ENCODE measurements at places on chromosomes 3 and 15. TPM values are rescaled to one million over a fixed set of nuclear protein-coding genes. Genes with fewer than 3 reads are reported as not detected.

Gene STRC
- not detected for total RNA-seq

GRCh38 chr15:64813075-64813474, 12.4 kb downstream of the PIF1 start:
- peak; percentile 17 for DNase-seq

Gene DHFR2
- total RNA-seq: 4.0 TPM

Gene PRSS50
- not detected for total RNA-seq

DNA sequence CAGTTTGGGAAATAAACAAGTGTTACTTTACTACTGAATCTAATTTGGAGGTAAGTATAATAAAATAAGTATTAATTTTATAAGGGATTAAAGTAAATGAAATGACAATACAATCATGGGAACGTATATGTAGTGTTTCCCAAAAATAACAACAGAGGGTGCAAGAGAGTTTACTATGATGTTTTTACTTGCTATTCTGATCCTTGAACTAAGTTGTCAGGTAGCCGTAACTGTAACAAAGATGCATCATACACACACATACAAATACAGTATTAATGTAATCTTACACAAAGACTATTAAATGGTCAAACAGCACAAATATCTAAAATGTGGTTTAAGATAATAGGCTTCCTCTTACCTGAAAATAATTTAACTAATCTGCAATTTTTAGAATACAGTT, 311.4 kb downstream of the TBC1D5 start:
- DNase-seq: peak; percentile 28

DNA sequence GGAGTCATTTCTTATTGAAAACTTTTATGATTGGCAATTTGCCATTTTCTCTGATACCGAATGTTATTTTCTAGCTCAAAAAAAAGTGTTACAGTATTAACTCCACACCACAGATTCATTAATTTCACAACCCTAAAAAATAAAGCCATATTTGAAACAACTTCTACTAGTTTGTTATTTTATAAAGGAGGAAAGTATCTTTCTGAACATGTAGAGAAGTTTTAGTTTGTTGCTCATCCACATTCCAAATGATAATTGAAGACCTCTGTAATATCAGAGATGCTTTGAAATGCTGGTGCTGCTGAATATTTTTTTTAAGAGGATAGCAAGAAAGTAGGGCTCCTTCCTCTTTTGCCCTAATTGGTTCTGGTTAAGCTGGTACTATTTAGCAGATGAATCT, 1.9 kb downstream of the VGLL3 start:
- no peak for DNase-seq

DNA sequence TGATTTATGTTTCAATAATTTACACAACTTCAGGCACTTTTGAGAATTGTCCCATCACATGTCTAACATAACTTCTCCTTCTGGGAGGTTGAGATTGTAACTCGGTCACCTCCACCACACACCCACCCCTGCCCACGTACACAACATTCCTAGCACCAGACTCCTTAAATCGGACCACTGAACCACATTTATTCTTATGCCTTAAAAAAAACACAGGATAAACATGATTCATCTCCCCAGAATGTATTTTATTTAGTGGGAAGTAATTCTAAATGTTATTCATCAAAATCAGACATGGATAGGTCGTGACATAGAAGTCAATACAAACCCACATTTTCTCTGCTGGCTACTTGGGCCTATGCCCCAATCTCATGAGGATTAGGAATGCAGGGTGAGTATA, 3.0 kb downstream of the SNTN start:
- peak; percentile 74 for DNase-seq

DNA sequence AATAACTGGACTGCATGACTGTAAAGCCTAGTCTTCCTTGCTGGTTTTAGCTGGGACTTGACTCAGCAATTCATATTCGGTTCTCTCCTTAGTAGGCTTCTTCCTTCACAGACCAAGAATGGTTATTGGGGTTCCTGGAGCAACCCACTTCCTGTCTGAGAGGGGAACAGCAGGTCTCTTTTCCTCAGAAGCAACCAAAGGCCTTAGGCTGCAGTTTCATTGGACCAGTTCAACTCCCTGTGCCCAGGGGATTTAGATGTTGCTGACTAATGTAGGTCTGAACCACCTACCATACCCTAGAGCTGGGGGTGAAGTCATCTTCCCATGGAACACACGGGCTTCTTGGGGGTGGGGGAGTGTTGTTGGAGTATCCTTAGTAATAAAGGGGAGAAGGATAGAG, 84.0 kb upstream of the SKOR1 start:
- peak; percentile 56 for DNase-seq

Gene LDHAL6B
- not detected for total RNA-seq

Gene COMMD2
- 50.9 TPM for total RNA-seq

DNA sequence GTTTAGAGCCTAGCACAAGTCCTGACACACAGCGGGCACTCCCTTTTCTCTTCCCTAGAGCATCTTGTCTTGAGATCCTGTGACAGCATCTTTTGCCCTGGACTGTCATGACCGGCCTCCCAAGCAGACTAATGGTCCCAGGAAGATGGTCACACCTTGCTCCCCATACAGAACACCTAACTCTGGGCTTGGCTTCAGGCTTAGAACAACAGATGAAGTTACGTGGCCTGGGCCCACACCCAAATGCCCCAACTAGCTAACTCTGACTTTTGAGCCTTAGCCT, 781 bp upstream of the IP6K1 start:
- no peak for DNase-seq

Gene PCNP
- total RNA-seq: 68.6 TPM

DNA sequence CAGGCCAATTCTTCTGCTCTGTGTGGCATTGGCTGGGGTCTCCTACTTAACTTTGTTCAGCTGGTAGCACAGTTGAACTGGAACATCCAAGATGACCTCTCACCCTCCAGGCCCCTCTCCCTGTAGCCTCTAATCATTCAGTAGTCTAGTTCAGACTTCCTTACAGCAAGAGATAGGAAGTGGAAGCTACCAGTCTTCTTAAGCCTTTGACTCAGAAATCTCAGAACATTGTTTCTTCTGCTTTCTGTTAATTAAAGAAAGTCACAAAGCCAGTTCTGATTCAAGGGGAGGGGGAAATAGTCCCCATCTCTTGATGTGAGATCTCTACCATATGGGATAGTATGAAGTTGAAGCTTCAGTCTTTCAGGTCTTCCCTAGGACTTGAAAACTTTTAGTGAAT, 18.8 kb upstream of the SACM1L start:
- no peak for DNase-seq

DNA sequence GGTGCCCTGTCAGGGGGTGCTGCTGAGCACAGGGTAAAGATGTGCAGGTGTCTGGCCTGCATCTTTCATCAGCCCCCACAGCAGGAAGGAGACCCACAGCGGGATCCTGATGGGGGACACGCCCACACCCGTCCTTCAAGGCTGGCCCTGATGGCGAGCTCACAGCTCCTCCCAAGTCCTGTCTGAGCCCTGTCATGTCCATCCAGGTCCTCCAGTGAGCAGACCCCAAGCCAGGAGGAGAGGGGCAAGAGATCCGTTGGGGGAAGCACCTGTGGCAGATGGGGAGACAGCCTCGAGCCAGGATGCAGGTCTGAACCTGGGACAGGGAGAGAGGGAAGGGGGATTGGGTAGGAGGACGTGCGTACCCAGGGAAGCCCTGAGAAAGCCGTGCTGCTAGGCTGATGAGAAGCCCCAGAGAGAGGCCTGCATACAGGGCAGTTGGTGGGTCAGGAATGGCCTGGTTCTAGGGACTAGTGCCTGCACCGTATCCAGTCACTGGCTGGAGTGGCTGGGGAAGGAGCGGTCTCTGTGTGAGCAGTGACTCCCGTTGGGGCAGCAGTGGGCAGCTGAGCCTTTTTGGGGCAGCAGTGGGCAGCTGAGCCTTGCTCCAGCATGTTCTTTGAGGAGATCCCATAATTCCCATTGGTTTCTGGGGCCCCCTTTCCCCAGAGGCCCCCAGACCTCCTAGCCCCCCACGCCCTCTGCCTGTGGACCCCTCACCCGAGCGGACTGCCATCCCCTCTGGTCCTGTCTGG, 133.3 kb upstream of the MEF2A start:
- DNase-seq: no peak

Gene TRIM59
- total RNA-seq: 13.3 TPM

Gene SLC24A5
- not detected for total RNA-seq

DNA sequence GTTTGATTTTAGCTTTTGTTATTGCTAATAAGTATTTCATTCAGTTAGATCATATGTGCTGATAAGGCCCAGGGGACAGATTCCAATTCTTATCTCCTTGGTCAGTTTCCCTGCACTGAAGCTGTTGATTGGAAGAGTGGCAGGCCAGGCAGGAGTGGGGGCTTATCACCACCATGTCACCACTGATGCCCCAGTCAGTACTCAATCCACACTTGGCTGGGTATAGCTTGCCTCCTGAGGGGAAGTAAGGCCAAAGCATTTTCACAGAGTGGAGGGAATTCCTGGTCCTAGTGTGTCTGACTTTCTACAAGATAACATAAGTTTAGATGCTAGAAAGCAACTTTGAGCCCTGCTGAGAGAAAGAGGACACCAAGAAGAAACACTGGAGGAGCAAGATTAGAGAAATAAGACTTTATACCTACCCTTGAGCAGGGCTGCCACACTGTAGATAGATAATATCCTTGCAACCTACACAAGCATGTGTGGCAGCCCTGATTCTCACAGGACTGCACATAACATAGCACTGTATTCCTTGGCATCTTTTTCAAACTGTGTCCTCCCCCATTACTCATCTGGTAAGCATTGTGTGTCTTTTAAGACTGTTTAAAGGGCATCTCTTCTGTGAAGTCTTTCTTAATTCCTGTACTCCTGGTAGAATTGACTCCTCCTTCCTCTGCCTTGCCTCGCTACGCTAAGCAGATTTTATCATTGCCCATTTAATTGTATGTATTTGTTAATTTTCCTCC, 24.3 kb downstream of the OXNAD1 start:
- DNase-seq: no peak

Gene DAG1
- 41.4 TPM for total RNA-seq

Data from HT1080 (cell line).